ENCODE measurements at places on chromosomes 1 and 21.
A peak's percentile ranks its signal among the peaks of the same experiment; 100 is the strongest.

DNA sequence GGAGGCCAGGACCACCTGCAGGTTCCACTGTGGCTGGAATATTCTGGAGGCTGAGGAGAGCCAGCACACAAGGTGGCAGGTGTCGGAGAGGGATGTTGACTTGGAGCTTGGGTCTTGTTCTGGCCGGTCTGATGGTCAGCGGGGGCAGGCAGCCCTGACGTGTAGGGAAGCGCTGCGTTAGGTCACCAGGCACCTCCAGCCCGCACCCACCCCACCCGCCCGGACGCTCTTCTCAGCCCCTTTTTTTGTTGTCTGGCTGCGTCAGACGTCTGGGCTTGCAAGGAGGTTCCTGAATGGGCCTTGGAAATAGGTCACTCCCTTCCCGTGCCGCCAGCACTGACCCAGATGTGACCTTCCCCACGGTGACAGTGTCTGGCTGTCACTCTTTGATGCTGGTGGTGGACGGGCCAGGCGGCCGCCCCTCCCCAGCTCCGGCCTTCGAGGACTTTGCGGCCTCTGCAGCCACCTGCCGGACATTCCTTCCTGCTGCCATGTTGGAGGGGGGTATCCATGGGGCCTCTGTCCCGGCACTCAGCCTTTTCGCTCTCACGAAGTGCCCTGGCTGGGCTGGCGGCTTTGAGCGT lies 30.1 kb downstream of the SPSB1 start:
- DNase-seq, result no peak

- DNase-seq, result no peak
Measured at GRCh38 chr1:234468580-234468979, 10.4 kb downstream of the TARBP1 start.

- DNase-seq, result no peak
Measured at GRCh38 chr1:24748191-24749121, 3.2 kb downstream of the CLIC4 start.

DNA sequence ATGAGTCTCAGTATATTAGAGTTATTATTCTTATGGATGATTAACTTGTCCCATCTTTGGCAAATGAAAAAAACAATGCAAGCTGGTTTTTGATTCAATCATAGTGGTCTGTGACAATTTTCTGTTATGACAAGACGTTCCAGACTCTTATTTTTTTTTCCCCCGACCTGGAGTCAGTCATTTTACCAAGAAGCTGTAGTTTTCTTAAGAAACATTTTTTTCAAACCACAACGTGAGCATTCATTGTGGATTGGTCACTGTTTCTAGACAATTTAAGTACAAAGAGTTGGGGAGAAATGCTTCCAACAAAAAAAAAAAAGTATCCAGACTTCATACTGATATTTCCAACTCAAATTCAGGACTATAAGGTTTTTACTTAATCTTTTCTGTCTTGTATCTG lies 8.0 kb upstream of the ANGPTL3 start:
- DNase-seq, result no peak

DNA sequence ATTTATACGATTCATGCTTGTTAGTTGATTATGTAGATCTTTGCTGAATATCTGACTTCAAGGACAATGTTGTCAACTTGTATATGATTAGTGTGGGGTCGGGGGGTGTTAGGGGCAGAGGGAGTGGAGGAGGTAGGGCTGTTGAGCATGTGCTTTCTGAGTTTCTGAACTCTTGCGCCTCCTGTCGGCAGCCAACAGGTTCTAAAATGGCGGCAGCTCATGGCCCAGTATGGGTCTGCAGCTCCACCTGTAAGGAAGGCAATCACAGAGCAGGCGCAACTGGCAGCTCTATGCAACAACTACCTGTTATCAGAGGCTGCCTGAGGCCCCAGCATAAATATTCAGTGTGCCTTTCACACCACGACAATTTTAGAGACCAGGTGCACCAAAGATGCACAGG lies 205.8 kb upstream of the PLXNA2 start:
- no peak for DNase-seq

DNA sequence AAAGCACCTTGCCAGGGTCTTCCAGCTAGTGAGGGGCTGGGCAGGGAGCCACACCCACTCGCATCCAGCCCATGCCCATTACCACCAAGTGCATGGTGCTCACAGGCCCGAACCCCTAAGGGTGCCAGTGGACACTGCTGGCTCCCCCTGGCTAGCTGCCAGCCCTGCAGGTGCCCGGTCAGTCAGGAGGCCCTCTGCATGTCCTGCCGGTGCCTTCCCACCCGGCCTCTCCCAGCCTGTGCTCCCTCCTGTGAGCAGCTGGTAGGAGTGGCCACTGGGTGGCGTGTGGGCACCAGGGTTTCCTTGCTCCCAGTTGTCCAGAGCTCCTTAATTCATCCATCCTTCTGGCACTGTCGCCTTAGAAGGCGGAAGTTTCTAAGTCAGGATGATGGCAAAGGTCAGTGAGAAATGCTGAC lies 33.4 kb downstream of the QSOX1 start:
- peak; percentile 41 for DNase-seq

DNA sequence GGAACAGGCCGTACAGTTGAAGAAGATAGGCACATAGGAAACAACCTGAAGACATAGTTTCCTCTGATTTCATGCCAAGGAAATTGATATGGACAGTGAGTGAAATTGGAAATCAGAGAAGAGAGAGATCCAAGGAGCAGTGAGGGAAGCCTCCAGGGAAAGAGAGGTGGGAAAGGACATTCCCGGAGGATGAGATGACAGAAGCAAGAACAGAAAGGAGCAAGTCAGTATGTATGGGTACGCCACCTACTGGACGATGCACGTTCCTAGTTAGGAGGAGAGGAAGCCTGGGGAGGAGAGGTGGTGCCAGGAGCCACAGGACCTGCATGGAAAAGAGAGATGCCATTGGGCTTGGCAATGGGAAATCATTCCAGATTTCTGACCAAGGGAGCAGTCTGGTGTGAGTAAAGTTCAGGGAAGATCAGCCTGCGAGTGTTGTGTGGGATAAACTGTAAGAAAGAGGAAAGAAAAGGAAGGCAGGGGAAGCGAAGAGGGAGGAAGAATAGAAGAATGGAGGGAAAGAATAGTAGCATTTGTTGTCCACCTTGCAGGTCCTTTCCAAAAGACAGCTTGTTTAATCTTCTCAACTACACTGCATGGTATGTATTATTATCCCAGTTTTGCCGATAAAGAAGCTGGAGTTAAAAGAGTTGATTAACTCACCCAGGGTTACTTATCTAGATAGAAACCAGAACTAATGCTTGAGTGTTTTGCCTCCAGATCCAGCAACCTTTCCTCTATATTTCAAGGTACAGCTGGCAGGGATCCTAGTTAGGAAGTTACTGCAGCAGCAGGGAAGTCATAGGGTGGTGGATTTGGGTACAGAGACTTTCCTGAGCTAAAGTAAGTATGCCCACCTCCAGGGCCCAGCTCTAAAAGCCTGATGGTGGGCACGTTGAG lies 27.4 kb downstream of the C1orf116 start:
- DNase-seq, result peak; percentile 73

DNA sequence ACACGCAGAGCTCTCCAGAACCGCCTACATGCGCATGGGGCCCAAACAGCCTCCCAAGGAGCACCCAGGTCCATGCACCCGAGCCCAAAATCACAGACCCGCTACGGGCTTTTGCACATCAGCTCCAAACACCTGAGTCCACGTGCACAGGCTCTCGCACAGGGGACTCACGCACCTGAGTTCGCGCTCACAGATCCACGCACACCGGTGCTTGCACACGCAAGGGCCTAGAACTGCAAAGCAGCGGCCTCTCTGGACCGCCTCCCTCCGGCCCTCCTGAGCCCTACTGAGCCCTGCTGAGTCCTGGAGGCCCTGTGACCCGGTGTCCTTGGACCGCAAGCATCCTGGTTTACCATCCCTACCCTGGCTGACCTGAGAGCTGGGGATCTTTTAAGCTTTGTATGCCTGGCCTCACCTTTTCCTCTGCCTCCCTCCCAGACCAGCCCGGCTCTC lies 8.3 kb downstream of the OLIG2 start:
- no peak for DNase-seq

DNA sequence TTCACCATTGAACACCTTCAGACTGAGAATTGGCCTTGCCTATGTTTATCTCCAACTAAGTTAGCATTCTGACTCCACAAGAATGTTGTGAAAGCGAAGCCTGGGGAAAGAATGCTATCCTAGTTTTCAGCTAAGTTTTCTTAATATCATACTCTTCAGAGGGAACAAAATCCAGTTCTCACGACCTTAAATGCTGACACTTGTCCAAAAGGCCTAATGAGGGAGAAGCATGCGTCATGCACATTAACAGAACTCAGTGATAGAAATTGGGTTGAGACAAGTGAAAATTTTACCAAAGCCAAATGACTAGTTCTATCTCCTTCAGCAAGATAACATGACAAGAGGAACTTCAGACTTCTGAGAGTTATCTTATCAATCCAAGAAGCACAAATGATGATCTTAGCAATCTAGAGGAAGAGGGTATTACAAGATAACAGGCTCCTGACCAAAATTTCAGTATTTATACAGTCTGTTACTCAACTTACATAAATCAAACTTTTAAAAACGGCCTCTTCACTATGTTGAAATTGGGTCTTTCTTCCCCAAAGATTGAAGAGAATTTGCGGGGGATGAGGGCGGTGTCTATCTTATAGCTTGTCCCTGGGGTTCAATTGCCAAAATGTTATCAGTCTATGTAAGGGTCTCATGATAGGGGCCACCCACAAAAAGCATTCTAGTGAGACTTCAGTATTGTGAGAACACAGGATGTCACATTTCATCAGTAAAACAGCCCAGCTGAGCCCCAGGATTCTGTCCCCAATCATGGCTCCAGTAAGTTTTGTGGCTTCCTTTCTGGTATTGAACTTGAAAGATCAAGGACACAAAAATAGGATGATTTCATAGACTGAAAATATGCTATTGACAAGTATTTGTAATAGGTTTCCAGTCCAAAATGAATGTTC lies 26.5 kb upstream of the SLC45A3 start:
- no peak for DNase-seq

GRCh38 chr1:146032631-146033219 lies 11.2 kb upstream of the HJV start:
- peak; percentile 59 for DNase-seq

DNA sequence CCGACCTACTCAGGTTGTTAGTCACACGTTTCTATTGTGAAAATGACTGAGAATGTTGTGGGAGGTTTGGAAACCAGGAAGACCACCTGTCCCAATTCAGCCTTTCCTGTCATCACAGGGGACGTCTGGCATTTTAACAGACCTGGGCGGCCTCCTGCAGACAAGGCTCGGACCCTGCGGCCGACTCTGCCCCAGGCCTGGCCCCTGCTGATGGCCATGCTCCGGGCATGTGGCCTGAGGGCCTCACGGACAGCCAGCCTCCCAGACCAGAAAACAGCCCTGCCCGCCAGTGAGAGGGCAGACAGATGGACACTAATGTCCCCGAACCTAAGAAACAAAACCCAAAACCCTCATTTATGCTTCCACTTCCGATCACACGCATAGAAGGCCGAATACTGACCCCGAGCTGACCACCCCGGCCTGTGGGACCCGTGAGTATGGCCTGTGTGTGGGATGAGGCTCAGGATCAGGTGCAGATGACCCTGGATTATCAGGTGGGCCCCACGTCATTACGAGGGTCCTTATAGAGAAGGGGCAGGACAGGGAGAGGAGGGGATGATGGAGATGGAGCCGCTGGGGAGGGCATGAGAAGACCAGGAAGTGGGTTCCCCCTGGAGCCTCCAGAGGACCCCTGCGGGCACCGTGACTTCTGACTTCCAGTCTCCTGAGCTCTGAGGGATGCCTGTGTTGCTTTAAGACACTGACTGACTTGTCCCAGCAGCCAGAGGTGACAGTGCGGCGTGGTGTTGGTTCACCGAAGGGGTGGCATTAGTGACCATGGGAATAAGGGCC lies 9.6 kb downstream of the COL18A1 start:
- DNase-seq, result no peak

- DNase-seq, result no peak
Measured at GRCh38 chr1:84789014-84789413, 98.8 kb upstream of the SSX2IP start.

DNA sequence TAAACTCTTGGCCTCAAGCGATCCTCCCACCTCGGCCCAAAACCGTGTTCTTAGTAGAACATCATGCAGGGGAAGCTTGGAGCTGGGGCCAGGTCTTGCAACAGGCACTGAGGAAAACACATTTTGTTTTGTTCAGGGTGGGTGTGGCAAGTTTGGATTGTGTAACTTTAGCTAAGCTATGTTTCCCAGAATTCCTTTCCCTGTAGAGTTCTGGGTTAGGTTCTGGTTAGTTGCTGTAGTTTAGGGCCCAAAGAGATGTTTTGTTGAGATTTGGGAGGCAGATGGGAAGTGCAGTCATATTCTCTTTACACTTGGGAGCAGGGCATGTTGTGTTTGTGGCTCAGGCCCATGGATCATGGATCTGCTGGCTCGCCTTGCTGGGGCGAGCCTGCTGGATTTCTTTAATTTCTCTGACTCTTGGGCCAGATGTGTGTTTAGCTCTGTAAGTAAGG lies 24.0 kb downstream of the PLA2G5 start:
- DNase-seq, result no peak

DNA sequence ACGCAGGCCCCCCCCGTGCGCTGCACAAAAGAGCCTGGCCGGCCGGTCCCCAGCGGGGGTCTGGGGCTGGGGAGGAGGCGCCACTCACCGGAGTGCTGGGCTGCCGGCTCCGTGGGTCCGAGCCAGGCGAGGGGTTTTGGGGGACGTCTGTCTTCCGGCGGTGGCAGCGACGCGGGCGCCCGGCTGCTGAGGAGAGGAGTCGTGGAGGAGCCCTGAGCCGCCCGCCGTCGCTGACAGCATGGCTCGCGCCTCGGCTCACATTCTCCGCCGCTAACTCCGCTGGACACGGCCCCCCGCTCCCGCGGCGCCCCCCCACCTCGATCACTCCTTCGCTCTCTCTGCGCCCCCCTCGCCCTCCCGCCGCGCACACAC lies 649 bp downstream of the AHDC1 start:
- DNase-seq, result no peak

DNA sequence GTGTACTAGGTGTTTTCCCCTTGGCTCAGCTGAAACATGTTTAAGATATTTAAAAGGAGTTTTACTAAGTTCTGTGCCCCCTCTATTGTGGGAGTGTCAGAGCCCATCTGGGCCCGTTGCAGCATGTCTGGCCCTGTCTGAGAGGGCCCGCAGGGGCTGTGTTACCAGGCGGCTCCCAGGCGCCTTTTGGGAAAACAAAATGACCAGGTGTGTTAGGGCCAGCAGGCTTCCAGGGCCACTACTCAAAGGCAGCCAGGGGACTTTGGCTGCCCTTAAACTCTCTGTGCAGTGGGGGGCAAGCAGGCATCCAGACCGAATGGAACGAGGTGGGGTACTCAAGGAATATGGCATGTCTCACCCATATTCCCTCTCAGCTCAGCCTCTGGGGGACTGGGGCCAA lies 111.7 kb downstream of the KCNN3 start:
- no peak for DNase-seq

DNA sequence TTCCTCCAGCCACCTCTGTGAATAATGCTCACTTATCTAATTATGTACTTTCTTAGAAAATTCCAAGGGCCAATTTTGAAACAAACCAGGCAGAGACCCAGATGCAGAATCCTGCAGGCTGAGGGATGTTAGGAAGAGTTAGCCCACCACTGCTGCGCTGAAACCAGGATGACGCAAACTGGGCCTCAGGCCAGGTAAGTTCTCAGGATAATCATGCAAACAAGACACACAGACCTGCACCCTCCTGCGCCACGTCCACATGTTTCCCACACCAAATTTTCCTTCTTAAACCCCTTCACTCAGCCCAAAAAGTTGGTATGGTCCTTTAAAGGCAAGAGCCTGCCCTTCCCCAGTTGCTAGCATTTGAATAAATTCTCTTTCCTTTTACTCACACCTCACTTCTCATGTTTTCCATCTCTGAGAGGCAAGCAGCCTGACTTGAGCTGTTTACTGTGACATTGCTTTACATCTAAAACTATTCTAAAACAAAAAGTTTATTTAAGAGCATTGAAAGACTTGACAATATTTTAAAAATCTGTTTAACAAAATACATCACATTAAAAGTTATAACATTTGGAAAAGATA lies 887.1 kb downstream of the LRRIQ3 start:
- no peak for DNase-seq
